HFFc6 (cell line): ENCODE measurements at places on chromosomes 5 and 9. TPM values are rescaled to one million over a fixed set of nuclear protein-coding genes. Genes with fewer than 3 reads are reported as not detected.

The STXBP1 gene
- total RNA-seq = 59.6 to 74.2 TPM (median 65.9 TPM) in 3 replicates

The ALAD gene
- 29.2 to 34.3 TPM (median 31.0 TPM) in 3 replicates for total RNA-seq

The CLTA gene
- total RNA-seq = 258 to 282 TPM (median 265 TPM) in 3 replicates

The LPCAT1 gene
- total RNA-seq = 37.5 to 52.5 TPM (median 42.4 TPM) in 3 replicates

The IFNA2 gene
- total RNA-seq = not detected in 2 replicates

The TRIM36 gene
- total RNA-seq = 0.24 to 0.55 TPM (median 0.43 TPM) in 3 replicates

The DIRAS2 gene
- total RNA-seq = not detected in 2 replicates

The VCAN gene
- 18.8 and 23.1 TPM in 2 replicates for total RNA-seq

The QSOX2 gene
- 19.5 to 24.6 TPM (median 20.8 TPM) in 3 replicates for total RNA-seq

The ZNF483 gene
- total RNA-seq = 0.68 to 0.87 TPM (median 0.70 TPM) in 3 replicates

DNA sequence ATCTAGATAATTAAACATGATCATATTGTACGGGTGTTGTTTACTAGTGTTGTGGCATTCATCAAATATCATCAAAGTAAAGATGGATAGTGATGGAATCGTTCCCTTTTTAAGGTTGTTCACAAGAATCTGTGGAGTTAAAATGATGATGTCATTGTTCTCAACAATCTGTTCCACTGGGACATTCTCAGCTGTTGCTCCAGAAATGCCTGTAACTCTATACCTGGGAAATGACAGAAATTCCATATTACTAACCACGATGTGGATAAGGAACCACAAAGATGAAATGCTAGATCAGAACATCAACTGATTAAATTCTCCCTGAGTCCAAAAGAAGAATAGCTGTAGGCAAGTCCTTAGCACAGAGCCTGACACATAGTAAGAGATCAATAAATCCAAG is 38.0 kb downstream of the RIGI start:
- peak; percentile 3 for DNase-seq

- DNase-seq = no peak
Measured at GRCh38 chr9:137721899-137722298, 103.1 kb downstream of the EHMT1 start.

GRCh38 chr5:147349241-147349640 is 114.4 kb downstream of the STK32A start:
- no peak for DNase-seq

DNA sequence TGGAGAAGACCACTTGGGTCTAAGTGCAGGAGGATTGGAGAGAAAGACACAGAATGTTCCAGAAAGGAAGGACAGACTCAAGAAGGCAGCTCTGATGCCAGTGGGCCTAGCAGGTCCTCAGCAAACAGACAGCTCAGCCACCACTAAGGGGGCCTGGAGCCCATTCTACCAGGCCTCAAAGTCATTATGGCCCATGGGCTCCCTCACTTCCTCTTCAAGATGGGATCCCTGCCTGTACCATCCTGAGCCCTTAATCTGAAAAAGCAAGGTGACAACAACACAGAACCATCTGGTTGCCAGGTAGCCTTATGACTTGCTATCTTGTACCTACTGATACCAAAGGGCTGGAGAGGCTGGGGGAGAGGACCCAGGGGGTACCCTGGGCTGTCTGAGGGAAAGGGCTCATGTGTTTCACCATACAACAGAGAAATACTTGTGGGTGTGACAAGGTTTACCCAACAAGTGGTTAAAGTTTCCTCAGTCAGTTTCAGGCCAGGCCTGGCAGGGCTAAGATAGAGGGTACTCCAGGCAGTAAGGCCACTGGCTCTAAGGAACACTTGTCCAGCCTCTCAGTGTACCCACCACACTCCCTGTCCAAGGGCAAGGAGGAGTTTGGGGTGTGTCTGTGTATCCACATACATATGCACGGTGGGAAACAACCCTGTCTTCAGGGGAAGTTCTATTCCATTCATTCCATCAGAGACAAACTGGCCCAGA is 30.7 kb downstream of the TCF7 start:
- no peak for DNase-seq

DNA sequence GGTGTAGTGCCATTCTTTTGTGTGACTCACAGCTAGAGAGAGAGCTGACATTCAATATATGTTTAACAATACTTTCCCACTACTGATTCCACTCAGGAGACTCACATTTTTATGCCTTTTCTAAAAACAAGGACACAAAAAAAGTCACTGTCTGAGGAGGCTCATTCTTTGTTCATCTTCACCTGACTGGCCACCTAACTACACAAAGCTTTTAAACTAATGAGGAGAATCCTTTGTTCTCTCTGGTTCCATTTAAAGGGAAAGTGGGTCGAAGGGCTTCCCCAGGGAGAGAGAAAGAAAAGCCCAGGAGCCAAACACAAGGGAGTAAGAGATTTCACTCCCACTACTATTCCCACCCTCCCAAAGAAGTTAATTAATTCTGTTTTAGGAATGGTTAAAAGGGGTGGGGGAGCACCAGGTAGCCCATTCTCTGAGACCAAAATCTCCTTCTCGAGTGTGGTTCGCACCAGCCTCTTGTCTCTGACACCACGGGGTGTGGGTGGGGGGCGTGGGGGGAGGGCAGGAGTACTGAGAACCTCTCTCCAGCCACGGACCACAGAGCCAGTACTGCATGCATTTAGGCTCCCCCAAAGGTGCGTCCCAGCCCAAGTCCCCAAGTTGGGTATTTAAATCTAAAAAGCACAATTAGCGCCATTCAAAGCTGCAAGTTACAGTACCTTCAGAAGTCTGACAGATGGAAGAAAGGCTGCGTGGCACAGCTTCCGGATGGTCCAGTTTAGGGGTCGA is 747 bp downstream of the TRPM3 start:
- DNase-seq = no peak

- no peak for DNase-seq
Measured at GRCh38 chr5:71834601-71835000, 115.5 kb downstream of the CARTPT start.

- peak; percentile 20 for DNase-seq
Measured at GRCh38 chr9:37220971-37221370, 100.6 kb downstream of the ZCCHC7 start.

DNA sequence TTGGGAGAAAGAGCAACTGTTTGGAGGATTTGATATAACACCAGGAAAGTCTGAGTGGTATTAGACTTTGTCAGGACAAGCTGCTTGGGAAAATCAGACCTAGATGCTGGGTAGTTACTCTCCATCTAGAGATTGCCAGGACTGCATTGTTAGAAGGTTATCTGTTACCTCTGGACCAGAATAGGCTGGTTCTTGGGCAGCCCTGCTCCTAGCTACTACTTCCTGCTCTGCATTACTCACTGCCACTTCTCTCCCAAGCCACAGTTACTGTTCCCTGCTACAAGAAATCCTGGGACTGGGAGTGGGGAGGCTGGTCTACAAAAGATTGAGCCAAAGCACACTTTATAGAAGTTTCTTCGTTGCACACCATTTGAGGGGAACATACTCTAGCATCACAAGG is 95.5 kb upstream of the KCNN2 start:
- peak; percentile 44 for DNase-seq

DNA sequence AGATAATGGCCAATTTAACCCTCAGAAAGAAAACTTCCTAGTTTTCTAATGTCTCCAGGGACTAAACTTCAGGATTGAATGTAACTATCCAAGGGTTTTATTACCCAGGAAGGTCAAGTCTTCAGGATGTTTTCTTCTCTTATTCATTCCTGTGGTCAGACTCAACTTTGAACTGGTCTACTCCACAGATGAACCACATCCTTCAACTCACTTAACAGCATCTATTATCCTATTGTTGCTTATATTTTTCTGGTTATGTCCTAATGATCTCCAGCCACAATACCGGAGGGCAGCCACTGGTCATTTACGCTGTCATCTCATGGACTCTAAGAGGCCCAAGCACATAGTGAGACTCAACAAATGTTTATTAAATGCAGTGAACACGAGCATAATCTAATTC is 47.2 kb upstream of the LIFR start:
- DNase-seq = no peak

GRCh38 chr9:120683150-120683549 is 31.1 kb downstream of the MEGF9 start:
- no peak for DNase-seq
